NCI-H345 (cell line): ENCODE measurements at places on chromosomes 4 and X.

- DNase-seq, result no peak
These were observed 113.6 kb downstream of the GLUD2 start for GRCh38 chrX:121160987-121161386.

GRCh38 chr4:184961660-184962059 is 56.6 kb upstream of the HELT start:
- DNase-seq, result peak; percentile 58

DNA sequence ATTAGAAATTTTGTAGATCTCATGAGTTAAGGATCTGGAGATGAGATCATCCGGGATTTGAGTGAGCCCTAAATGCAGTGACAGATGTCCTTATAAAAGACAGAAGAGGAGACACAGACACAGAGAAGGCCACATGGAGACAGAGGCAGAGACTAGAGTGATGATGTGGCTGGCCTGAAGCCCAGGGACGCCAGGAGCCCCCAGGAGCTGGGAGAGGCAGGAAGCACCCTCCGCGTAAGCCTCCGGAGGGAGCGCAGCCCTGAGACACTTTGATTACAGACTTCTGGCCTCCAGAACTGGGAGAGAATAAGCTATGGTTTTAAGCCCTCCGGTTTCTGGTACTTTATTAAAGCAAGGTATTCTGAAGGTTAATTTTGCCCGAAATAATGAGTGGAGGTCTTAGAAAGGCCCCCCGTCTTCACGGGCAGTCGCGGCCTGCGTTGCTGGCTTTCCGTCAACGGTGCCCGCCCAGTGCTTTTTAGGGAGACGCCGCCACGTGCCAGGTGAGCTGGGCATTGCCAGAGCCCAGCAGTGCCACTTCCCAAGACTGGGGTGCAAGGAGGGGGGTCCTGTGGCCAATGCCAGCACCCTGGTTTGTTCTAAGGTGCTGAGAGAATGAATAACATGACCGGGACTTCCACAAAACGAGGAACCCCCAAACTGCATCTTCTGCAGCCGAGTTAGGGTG is 8.1 kb downstream of the DHRSX start:
- no peak for DNase-seq

DNA sequence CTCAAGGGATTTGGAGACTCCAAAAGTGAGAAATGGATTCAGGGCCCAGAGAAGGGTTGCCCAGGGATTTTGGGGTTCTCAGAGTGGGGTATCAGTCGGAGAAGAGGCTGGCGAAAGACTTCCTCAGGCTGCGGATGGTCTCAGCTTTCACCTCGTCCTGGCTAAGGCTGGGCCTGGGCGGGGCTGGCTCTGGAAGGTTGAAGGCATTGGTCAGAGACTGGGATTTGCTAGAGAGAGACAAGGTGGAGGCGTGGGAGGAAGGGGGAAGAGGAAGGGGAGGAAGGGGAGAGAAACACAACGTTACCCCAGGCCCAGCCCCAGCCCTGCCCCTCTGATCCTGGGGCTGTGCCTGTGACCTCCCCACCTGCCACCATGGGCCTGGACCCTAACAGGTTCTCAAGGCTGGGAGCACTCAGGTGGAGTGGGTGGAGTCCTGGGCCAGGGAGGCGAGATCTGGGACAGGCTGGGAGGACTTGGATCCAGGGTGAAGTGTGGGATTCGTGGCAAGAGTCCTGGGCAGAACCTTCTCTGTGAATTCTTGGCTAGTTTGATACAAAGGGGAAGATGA is 9.4 kb upstream of the TIMP1 start:
- no peak for DNase-seq

GRCh38 chr4:76339364-76339763 is 32.8 kb downstream of the STBD1 start:
- no peak for DNase-seq

DNA sequence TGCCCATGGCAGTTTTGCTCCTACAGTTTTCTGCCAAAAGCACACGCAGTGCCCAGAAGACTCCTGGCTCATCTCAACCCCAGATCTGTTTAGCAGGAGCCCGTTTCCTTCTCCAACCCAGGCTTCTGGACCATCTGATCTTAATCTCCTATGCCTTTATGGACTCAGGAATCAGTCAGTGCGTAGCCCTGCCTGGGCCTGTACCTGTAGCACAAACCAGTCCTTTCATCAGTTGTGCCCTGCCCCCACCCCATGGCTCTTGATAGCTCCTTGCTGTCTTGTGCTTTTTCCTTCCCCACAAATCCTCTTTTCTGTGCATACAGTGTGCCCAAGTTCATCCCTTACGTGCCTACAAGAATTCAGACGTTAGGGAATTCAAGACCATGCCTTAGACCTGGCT is 1.5 kb downstream of the ZNF718 start:
- DNase-seq, result no peak

- no peak for DNase-seq
These were observed 605.1 kb downstream of the KCTD8 start for GRCh38 chr4:43843501-43843900.

DNA sequence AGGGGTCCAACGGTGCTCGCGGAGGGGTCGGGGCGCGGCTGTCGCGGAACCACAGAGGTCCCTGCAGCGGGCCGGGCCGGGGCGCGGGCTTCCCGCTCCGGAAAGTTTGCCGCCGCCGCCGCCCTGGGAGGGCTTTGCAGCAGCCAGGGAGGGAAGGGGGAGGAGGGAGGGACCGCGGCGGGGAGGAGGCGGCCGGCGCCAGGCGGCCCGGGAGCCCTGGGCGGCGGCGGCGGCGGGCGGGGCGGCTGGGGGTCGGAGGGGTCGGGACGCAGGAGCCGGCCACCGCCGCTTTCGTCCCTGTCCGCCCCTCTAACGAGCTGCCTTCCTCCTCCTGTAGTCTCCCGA is 375 bp downstream of the FGFR3 start:
- DNase-seq, result no peak

DNA sequence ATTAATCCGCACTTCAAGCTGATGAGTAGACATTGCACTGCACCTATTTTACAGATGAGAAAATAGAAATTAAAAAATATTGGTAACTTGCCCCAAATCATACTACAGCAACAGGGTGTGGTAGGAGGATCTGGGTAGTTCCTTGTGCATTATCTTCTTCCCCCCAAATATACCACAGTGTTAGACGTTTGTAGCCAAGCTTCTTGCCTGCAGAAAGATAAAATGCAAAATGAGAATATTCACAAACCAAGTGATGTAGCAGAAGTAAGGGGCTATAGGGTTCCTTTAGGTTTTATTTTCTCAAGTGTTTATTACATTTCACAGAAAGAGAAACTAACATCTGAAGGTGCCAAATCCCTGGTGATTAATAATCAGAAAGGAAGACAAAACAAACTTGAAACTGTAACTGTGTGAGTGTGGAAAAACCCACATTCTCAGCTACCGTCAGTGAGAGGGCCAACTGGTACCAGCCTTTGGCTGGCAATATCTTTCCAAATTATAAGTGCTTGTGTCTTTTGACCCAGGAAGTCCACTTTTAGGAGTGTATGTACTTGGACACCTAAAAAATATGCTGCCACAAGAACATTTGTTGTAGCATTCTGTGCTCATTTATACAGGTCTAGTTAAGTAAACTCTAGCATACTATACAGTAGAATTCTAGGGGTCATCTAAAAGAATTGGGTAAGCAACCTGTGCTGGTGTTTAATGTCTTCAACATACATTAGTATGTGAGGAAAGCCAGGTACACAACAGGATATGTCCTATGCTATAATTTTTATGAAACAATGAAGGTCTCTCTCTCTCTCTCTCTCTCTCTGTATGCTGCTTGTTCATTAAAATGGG is 6.7 kb upstream of the CD38 start:
- no peak for DNase-seq

DNA sequence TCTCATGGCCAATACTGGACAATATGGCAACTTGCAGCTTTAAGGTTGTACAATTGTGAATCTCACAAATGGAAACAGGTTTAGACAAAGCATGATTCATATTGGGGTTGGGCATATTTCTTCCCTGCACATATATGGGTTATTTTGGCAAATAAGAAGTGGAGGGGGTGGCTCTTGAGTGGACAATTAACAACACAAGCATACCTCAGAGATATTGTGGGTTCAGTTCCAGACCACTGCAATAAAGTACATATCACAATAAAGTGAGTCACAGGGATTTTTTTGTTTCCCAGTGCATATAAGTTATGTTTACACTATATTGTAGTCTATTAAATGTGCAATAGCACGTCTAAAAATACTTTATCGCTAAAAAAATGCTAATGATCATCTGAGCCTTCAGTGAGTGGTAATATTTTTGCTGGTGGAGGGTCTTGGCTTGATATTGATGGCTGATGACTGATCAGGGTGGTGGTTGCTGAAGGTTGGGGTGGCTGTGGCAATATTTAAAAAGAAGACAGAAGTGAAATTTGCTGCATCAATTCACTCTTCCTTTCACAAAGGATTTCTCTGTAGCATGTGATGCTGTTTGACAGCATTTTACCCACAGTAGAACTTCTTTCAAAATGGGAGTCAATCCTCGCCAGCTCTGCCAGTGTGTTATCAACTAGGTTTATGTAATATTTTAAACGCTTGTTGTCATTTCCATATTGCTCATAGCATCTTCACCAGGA is 50.5 kb upstream of the OGT start:
- no peak for DNase-seq
